ENCODE measurements at places on chromosomes 6 and 20.
A peak's percentile ranks its signal among the peaks of the same experiment; 100 is the strongest.

- no peak for DNase-seq
Observed at GRCh38 chr20:25338112-25339023, 52.3 kb downstream of the ABHD12 start.

- DNase-seq: no peak
Observed at GRCh38 chr20:17848249-17849048, 120.1 kb downstream of the SNX5 start.

GRCh38 chr6:39247667-39248194 lies 18.5 kb upstream of the KCNK5 start:
- DNase-seq: no peak

DNA sequence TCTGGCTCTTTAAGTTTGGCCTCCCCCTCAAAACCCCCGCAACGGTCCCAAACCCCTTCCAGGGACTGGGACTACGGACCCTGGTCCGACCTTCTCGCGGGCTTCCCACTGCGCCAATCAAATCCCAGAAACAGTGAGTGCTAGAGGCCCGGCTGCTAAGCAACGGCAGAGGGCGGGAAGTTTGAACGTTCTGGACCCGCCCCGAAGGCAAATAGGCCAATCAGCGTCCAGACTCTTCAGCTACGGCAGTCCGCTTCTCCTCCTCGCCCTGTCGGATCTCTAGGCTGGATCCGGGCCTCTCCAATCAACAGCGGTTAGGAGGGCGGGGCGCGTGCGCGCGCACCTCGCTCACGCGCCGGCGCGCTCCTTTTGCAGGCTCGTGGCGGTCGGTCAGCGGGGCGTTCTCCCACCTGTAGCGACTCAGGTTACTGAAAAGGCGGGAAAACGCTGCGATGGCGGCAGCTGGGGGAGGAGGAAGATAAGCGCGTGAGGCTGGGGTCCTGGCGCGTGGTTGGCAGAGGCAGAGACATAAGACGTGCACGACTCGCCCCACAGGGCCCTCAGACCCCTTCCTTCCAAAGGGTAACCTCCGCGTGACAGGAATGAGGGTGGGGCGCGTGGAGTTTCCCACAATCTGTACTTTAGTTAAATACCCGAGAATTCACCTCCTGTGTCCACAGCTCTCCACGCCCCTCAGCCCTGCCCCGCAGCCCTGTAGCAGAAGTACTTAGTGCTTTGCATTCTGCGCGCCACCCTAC lies at the start of gene MSH5:
Gene MSH5 (plus strand): TSS at position 367 of the 758 bp plus-strand sequence. CDS start 462 bp downstream, outside the sequence.
- DNase-seq: peak; percentile 97

DNA sequence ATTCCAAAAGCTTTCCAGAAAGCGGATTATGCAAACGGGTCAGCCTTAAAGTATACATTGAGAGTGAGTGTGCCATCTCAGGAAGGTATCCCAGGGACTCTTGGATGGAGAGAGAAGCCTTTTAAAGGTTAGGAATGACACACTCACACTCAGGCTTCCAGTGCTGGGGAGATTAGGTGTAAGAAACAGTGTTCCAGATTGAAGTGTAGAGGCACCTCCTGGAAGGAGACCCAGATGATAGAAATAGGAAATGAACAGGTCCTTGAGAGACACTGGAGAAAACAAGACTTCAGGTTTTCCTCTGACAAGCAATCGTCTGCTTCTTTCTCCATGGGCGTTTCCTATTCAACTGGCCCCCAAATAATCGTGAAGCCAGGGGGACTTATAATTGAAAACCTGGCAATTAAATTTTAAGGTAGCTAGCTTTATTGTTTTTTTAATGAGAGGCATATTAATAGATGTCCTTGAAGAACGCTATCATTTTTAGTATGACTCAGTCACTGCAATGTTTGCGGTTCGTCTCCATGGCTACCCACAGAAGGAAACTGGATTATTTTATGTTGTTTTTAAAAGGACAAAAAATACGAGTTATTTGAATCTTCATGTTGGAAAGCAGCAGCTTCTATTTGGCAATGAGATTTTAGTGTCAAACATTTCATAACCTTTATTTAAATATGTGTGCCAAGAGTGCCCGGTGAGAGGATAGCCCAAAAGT lies 85.3 kb downstream of the TRMT6 start:
- DNase-seq: no peak

Data from stimulated activated CD4-positive, alpha-beta T cell treated with anti-CD3 and anti-CD28 coated beads, Interleukin-4, amount 100 ng/mL, for 48 hours (primary cell).